RWPE1 (cell line): ENCODE measurements at places on chromosomes 4 and X.
A peak's percentile ranks its signal among the peaks of the same experiment; 100 is the strongest.

DNA sequence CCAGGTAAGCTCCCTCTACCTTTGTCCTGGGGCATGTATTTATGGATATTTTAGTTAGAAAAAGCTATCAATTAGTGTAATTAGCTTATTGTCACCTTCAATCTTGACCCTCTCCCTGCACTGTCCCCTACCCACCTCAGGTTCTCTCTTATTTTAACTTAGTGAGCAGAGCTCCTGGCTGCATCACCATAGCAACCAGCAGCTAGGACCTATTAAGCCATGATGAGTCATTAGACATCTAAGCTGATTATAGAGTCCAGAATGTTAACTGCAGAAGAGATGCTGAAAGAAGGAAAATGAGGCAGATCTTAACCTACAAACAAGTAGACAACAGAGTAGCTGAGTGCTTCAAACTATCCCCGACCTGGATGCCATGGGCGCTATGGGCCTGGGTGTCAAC, 36.6 kb downstream of the MAGEE2 start:
- no peak for DNase-seq

- DNase-seq: no peak
Measured at GRCh38 chr4:27305246-27305645, 444.6 kb downstream of the STIM2 start.

GRCh38 chr4:11821772-11822430, 393.2 kb upstream of the HS3ST1 start:
- no peak for DNase-seq

- DNase-seq: no peak
Measured at GRCh38 chrX:150099316-150099715, 161.0 kb upstream of the EOLA2 start.

- DNase-seq: no peak
Measured at GRCh38 chr4:95379633-95380032, 169.1 kb downstream of the UNC5C start.

- DNase-seq: no peak
Measured at GRCh38 chr4:80507507-80507906, 172.0 kb downstream of the CFAP299 start.

- DNase-seq: peak; percentile 64
Measured at GRCh38 chr4:7964890-7965662, 25.4 kb upstream of the AFAP1 start.

GRCh38 chr4:133000012-133000411, 149.1 kb upstream of the PCDH10 start:
- DNase-seq: no peak

GRCh38 chrX:86806786-86807185, 658.5 kb downstream of the DACH2 start:
- DNase-seq: no peak
